ENCODE measurements at places on chromosomes 1 and 21.

GRCh38 chr1:224632381-224632871 is 16.3 kb downstream of the CNIH3 start:
- no peak for DNase-seq

DNA sequence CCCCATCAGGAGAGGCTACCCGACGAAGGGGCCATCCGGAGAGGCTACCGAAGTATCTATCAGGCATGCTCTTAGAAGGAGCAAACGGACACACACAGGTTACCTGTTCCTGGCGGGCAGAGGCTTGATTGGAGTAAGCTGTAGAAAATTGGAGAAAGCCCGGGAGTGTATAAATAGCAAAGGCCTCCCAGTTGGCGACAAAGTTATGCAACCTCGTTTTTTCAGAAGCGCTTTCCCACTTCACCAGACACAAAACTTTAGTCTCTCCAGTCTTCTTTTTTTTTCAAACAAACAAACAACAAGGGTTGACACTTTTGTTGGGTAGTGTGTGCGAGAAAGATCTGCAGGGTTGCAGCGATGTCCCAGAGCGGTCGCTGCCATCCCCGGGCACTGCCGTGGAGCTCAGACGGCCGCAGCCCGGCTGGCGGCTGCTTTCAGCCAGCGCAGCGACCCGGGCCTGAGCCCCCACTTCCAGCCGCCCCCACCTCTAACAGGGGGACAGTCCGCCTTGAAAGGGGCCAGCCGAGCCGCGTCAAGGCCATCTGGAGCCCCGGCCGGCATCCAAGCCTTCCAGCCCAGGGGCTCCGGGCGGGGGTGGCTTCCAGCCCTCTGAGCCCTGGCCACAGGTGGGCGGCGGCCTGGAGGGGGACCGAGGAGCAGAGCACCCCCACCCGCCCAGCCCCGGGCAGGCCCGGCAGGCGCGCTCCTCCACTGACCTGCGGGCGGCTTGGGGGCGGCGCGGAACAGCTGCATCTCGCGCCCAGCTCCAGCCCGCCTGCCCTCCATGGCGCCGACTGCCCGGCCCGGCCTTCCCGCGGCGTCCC is 616 bp downstream of the MCOLN3 start:
- no peak for DNase-seq

DNA sequence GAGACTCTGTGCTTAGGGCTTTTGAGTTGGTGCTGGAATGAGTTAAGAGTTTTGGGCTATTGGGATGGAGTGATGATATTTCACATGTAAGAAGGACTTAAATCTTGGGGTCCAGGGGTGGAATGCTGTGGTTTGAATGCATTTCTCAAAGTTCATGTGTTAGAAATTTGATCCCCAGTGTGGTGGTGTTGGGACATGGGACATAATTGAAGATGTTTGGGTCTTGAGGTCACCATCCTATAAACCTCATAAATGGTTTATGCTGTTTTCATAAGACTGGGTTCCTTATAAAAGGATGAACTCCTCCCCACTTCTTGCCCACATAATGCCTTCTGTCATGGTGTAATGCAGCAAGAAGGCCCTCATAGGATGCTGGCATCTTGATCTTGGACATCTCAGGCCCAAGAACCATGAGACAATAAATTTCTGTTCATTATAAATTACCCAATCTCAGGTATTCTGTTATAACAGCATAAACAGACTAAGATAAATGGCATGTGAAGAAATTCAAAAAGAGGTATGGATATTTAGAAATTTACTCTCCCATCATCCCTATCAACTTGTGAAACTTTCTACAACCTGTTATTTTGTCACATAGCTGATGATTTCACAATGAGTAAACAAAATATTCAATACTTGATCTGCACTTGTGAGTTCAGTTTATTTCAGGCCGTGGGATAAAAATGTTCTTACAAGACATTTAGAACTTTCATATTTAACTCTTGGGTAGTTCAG is 48.0 kb upstream of the NEK7 start:
- DNase-seq: no peak

DNA sequence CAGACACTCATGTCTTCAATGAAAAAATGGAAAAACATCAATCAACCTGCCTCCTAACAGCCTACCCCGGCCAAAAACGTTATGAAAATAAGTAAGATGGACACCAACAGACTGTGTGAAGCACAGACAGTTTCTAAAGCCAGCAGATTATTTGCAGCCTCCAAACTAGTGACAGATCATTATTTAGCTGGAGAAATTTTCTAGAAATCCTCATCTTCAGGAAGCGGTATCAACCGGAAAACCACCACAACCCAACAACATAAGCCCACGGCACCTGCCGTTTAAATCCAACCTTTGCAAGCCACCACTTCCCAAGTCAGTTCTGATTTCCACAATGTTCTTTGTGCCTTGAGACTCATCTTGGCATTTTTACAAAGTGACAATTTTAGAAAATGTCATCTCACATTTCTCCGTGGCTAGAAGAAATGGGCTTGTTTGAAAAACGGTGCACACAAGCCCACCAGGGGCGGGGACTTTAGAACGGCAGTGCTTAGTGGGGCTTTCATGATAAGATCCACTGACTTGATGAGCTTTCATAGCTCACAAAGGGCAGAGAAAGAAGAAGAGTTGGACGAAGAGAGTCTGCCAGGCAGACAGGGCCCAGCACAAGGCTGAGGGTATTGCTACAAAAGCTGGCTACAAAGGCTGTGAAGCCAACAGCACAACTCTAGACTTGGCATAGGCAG is 34.5 kb downstream of the LRRC38 start:
- DNase-seq: no peak

- DNase-seq: no peak
Observed at GRCh38 chr1:156897078-156897825, 3.7 kb downstream of the PEAR1 start.

DNA sequence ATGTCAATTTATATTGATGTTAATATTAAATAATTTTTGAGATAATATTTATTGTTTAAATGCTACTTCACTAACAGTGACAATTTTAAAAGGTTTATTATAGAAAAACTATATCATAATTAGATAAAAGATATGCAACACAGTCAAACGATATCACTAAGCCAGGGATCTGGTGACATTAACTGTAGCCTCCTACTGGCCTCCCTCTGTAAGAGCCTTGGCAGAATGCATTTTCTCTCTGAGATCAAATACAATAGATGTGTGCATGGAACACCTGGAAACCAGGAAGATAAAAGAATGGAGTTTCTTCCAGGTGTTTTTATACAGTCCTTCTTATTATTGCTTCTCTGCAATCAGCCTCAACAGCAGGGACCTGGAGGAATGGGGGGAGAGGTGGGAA is 1762.1 kb downstream of the BRINP3 start:
- no peak for DNase-seq

DNA sequence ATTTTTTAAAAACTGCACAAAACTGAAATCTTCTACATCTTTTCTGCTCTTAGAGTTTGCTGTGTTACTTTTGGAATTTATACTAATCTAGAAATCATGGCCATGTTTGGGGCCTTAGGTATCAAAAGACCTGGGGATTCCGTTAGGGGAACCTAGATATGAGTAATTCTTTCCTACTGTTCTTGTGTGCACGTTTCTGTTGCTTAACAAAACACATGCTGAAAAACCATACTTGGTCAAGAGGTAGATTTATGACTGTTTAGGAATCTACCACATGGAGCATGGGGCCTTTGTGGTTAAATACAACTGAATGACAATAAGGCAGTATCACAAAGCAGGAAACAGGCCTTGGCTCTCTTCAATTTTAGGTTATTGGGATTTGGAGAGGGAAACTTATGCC is 291.9 kb upstream of the USP25 start:
- no peak for DNase-seq

GRCh38 chr1:187280031-187280430 is 451.3 kb downstream of the PLA2G4A start:
- DNase-seq: no peak

- peak; percentile 66 for DNase-seq
Observed at GRCh38 chr21:33036430-33037162, 10.9 kb downstream of the OLIG2 start.

GRCh38 chr1:169896013-169896412 is 2.3 kb upstream of the SCYL3 start:
- DNase-seq: peak; percentile 5

DNA sequence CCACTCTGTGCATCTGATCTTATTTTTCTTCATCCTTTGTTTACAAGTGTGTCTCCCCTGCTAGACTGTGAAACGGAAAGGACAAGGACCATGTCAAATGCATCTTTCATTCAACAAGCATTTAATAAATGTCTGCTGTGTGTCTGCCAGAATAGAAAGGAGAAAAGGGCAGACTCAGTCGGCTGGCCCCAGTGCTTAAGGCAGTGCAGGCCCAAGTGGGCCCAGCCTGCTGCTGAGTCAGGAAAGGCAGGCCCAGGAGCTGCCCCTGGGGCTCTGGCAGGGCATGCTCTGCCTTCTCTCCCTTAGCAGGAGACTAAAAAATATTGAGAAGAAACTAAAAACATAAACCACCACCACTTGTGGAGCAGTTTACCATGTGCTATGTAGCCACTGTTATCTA is 38.1 kb downstream of the PLEKHA6 start:
- no peak for DNase-seq

DNA sequence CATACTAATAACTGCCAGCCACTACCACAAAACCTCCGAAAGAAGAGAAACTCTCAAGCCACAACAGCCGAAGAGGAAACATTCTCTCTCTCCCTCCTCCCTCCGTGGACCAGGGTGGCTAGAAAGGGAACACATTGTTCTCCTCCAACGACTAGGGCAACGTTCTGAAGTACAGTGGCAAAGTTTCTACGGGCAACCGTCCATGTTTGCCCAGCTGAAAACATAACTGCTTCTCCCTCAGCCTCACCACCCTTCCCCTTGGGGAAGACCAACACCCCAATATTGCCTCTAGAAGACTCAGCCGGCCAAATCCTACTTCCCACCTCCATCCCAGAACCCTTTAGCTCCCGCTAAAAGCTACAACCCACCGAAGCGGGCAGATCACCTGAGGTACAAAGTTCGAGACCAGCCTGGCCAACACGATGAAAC is 2.0 kb downstream of the GLUL start:
- no peak for DNase-seq

GRCh38 chr1:184380468-184380867 is 6.4 kb upstream of the C1orf21 start:
- DNase-seq: no peak

DNA sequence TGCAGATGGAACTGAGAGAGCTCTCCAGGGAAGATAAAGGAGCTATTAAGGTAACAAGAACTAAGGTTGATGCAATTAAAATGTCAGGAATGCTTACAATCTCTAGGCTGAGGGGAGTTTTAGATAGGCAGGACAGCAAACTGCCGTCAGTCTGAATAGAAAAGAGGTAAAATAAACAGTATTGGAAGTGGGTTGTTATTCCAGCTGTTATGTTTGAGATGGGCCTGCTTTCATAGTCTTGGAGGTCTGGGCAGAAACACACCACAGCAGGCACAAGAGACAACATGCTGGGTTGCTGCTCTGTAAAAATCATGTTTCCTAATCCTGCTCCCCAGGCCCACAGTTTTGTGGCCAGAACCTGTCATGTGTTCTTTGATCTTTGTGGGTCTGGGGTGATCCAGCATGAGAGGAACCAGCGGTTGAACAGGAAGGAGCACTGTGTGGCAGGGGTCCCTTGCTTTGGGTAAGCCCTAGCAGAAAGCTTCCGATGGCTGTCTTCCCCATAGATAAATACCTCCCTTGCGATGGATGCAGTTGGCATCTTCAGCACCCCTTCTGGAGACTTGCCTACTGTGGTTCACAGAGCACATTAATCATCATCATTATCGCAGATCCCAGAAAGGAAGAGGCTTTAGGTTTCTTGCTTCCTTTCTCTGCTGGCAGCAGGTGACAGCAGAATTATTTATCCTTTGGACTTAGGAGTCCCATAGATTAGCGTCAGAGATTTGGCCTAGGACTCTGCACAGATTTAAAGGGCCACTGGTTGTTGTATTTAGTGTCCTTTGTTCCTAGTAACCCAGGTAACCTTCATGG is 97.1 kb downstream of the AK5 start:
- no peak for DNase-seq

- peak; percentile 41 for DNase-seq
Observed at GRCh38 chr1:221724931-221725605, 16.8 kb downstream of the DUSP10 start.

- no peak for DNase-seq
Observed at GRCh38 chr1:206774093-206774492, 1.8 kb upstream of the IL10 start.

DNA sequence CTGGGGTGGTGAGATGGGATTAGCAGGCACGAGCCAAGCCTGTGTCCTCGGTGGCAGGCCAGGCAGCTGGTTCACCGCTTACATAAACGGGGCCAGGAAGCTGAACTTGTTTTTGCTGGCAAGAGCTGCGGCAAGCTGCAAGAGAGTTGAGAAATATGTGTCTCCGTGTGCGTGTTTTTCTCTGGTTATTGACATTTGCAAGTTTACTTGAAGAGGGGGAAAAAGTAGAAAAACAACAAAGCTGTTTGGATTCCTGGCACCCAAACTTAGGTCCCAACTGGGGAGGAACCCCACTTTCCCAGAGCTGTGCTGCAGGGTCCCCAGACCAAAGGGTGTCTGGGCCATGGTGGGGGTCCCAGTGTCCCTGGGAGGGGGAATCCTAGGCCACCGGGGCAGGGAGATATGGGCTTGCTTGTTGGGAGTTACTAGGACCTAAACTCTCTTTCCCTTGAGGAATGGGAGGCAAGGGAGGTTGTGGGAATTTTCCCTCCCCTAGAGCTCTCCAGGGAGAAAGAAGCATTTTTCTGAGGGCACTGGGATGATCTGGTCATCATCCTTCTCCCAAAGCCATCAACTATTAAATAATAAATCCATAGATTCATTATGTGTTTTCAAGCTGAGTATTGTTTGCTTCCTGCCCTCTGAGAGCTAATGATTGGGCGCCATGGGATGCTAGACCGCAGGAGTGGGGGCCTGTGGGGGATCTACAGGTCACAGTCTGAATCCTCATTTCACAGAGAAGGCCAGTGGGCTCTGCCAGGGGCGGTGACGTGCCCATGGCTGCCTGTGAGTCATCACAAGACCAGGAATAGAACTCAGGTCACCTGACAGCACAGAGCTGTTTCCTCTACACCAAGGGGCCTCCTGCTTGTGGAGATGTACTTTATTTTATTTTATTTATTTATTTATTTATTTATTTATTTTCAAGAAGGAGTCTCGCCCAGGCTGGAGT is 14.8 kb downstream of the IL6R start:
- DNase-seq: peak; percentile 77

GRCh38 chr1:109133815-109134214 is 19.9 kb downstream of the ELAPOR1 start:
- DNase-seq: peak; percentile 35
